Type B pancreatic cell (in vitro differentiated cells): ENCODE measurements at places on chromosomes 11 and 22. TPM values are rescaled to one million over a fixed set of nuclear protein-coding genes. Genes with fewer than 3 reads are reported as not detected.

DNA sequence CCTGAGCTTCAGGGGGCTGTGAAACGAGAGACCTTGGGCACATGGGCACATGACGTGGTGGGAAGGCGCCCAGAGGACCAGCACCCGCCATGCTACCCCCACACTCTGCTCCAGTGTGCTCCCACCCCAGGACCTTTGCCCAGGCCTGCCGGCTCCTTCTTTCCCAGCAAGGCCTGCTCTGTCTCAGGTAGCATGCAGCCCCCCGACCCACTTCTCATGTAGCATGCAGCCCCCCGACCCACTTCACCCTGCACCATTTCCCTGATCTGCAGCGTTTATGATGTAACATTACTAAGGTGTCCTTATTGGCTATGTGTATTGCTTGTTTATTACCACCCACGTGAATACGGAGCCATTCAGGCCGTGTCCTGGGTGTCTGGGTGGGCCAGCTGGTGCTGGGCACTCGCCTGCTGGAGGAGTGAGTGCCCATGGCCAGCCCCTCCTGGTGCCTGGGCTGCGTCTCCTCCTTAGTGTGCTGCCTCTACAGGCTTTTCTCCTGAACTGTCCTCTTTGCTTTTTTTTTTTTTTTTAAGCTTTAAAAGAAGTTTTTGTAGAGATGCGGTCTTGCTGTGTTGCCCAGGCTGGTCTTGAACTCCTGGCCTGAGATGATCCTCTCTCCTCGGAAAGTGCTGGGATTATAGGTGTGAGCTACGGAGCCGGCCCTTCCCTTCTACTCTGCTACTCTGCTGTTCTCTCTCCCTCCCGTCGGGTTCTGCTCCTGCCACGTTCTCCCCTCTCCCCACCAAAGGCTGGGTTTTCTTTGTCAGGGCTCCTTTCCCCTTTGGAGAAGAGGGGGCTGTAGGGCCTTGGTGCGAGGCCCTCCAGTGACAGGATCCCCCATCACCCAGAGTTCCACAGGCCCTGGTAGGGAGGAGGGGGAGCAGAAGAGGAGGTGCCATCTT is 29.4 kb downstream of the LRP5 start:
- no peak for DNase-seq

NLRP14 gene
- total RNA-seq = 0.12 and 0.24 TPM in 2 replicates

OPCML gene
- total RNA-seq = 0.79 and 4.6 TPM in 2 replicates

PNPLA5 gene
- total RNA-seq = not detected in 2 replicates

- DNase-seq = no peak
These were observed 4.2 kb upstream of the ME3 start for GRCh38 chr11:86676533-86677154.

DNA sequence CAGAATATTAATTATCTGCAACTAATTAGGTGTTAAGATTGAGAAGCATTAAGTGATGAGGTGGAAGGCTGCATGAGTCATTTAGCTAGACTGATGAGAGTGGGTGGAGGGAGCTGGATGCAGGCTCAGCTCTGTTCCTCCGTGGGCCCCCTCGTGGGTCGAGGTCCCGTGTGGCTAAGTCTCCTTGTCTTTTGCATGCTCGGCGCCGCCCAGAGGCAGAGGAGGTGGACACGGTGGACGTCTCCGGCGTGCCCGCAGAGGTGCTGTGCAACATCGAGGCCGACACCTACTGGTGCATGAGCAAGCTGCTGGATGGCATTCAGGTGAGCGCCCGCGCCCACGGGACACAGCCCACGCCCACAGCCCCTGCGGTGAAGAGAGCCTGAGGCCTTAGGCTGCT is 211.6 kb downstream of the TBC1D22A start:
- DNase-seq = no peak

GRCh38 chr11:38252620-38253019 is 1654.6 kb upstream of the RAG2 start:
- DNase-seq = no peak

DNA sequence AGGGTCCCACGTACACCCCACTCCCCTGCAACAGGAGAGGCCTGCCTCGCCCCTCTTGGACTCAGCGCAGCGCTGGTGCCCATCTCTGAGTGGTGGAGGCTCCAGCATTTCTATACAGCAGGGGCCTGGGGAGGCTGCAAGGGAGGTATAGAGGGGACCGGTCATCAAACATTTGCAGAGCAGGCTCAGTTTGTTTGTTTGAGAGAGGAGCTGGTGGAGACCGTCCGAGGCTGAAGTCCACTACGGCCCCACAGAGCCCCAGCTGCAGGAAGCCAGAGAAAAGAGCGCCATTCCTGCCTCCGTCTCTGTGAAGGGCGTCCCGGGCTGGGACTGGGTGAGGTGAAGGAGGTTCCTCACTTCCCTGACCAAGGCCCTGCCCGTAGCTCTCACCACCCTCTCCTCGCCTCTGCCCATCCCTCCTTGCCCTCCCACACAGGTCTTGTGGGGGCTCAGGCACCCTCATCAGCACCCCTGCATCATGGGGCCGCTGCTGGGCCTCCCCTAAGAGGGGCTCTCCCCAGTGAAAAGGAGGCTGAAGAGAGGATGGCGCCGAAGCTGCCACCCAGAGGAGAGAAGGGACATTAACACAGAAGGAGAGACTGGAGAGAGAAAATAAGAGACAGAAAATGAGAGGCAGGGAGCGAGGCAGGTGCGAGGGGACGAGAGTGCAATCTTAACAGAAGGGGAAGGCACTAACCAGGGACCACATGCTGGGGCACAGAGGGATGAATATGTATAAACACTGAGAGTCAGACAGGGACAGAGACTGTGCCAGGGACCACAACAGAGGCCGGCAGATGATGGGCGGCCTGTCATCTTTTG is 24.5 kb downstream of the RPUSD4 start:
- no peak for DNase-seq

DNA sequence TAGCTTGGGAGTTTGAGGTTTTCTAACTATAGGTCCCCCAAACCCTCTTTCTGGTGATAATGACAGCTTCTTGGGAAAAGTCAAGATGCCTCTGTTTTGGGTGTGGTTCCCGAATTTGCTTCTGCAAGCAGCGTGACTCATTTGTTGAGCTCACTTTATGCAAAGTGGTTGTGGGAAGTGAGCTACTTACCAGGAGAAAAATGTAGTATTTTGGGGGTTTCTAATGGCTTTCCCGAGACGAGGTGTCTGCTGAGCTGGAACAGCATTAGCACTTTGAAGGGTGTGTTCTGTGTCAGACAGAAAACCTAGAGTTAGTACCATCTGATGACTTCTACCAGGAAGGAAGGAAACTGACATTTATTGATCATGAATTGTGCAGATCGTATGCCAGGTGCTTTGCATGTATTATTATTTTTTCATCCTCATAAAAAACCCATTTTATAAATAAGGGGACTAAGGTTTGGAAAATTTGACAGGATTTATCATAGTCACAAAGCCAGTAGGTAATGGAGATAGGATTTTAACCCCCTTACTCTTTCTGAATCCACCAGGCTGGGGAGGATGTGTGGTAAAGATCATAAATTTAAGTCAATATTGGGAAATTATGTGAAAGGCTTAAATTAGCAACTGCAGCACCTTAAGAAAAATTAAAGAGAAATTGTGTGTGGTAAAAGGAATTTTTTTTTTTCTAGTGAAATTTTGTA is 108.8 kb upstream of the CD44 start:
- no peak for DNase-seq

NPAS4 gene
- total RNA-seq = 0.14 and 0.77 TPM in 2 replicates

TTC36 gene
- 1.6 and 1.8 TPM in 2 replicates for total RNA-seq

RFPL2 gene
- 0.43 and 0.69 TPM in 2 replicates for total RNA-seq

DNA sequence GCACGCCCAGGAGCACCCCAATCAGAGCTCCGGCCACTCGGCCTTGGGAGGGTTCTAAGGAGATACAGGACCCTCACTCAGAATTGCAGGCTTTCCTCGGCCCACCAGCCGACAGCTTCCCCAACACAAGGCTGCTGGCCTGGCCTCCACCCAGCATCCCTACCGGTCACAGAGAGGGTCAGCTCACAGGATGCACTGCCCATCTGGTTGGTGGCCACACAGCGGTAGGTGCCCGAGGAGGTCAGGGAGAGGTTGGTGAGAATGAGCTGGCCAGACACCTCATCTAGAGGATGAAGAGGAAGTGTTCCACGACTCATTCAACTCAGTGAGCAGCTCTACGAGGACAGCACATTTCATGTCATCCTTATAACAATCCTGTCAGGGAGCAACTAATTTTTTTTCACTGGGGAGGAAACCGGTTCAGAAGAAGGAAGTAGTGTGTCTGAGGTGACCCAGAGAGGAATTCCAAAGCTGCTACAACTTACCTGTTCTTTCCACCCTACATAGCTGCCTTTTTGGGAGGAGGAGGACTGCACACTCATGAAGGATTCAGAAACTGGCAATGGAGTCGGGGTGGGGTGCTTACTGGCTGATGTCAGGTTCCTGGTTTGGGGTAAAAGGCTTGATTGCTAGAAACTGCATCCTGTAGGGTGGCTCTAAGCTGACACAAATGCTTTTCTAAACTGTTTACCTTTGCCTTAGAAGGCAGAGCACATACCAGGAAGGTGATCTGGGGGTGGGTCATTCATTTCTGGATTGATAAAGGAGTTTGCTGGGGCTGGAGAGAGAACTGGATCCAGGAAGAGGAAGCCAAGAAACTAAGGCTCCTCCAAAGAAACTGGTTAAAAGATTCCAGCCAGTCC is 3.3 kb downstream of the VSIG2 start:
- no peak for DNase-seq

ACER3 gene
- total RNA-seq = 25.7 and 39.3 TPM in 2 replicates

APOBEC3G gene
- 5.6 and 8.0 TPM in 2 replicates for total RNA-seq

GRCh38 chr22:35510481-35510934 is 30.1 kb upstream of the RASD2 start:
- DNase-seq = no peak

DNA sequence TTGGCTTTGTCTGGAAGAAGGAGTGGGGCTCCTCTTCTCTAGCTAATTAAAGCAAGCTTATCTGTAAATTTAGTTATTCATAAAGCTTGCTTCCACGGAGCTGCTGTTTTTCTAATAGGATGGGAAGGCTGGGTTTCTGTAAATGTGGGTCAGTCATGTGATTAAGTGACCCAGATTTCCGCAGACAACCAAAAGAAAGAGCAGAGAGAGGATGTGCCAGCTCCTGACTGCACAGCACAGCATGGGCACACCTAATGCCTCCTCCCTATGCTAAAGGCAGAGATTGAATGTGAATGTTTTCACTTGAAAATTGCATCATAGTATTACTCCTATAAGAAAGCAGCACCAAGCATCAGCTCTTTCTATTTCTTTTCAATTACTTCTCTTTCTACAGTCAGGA is 160.2 kb downstream of the FAT3 start:
- no peak for DNase-seq

DNA sequence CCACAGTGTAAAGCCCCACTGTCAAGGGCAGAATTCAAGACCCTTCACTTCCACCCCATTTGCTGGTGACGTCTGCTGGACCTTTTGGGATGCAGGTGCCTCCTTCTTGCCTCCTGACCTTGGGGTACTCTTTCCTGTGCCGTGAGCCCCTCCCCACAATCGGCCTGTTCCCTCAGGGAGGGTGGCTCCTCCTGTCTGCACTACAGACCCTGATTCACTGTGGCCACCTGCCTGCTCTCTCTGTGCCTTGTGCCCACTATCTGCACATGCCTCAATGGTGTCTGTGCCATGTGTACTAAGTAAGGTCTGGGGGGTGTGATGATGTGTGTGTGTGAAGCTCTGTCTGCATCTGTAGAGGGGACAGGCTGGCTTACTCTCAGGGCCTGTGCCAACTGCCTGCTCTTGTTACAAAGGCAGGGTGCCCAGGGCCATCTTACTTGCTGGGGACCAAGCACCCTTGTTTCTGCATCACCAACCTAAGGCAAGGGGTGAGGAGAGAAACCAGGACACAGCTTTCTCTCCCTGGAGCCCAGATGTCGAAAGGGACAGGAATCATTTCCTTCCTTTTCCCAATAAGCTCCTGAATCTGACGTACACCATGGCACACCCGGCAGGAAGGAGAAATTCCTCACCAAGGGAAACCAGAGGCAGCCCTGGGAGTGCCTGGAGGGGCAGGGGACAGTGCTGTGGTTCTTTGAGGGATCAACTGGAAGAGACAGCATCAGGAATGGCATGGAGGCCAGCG is 3.7 kb downstream of the PPM1F start:
- no peak for DNase-seq

- no peak for DNase-seq
These were observed 4.5 kb upstream of the GCAT start for GRCh38 chr22:37803195-37803638.

DNA sequence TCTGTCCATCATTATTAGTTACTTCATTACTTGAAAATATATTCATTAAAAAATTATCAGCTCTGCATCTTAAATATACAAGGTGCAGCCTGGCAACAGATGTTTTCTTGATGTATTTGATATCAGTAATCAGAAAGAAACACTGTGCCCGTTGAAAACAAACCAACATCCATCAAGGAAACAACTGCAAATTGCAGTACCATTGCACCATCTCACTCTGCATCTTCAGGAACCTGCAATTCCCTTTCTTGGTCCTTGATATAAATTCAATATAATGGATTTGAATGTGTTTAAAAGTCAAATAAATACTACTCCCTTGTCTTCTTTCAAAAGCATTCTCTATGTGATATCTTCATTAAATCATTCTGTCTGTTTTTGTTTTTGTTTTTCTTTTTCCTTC is 1131.2 kb downstream of the FAM181B start:
- no peak for DNase-seq

DNA sequence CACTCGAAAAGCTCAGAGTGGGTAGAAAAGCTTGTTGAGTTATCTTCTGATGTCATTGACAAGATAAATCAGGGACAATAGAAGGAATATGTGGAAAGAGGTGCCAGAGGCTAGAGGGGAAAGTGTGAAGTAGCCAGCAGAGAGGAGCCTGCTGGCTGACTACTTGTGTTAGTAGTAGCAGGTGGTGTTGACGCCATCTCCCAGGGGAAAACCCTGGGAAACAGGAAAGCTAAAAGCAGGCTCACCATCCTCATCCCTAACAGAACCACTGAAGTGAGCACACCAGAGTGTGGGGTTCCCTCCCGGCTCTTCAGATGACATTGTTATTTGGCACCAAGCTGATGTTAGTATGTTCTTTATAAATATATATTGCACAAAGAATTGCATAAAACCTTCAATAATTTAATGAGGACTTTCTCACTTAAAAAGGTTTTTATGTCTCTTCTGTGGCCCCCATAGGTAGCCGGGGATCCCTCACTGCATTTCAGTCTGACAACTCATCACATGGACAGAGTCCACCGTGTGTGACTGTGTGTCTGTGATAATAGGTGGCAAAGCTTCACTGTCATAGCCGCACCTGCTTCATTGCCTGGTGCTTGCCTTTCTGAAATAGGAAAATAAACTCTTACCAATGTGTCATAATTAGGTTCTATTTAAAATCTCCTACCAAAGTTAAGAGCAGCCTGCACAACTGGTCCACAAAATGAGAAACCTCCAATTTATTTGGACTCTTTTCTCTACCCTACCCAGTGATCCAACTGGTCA is 63.2 kb upstream of the TOP3B start:
- DNase-seq = no peak

CCDC89 gene
- total RNA-seq = 0.19 and 0.77 TPM in 2 replicates

RASGRP2 gene
- 3.0 and 11.7 TPM in 2 replicates for total RNA-seq

- DNase-seq = no peak
These were observed 86.6 kb downstream of the DDX10 start for GRCh38 chr11:108751444-108751843.

CREB3L1 gene
- total RNA-seq = 9.8 and 20.8 TPM in 2 replicates

- DNase-seq = no peak
These were observed 265.5 kb upstream of the ISX start for GRCh38 chr22:34800260-34800980.

PSMC3 gene
- 104 and 141 TPM in 2 replicates for total RNA-seq
